ENCODE measurements at places on chromosomes 11 and 22.
A peak's percentile ranks its signal among the peaks of the same experiment; 100 is the strongest.

GRCh38 chr11:46050003-46050461 lies 71.2 kb downstream of the PHF21A start:
- peaks cover 21% of the 10 kb centered on the region for H3K4me1 ChIP-seq
- no peak overlapping the region for H3K4me3 ChIP-seq
- H3K36me3 ChIP-seq: no peaks in the 10 kb centered on the region

GRCh38 chr22:29772170-29772641 lies 5.0 kb downstream of the UQCR10 start:
- no peak for DNase-seq
- H3K27ac ChIP-seq: no peak overlapping the region
- no peak overlapping the region for H3K4me3 ChIP-seq

DNA sequence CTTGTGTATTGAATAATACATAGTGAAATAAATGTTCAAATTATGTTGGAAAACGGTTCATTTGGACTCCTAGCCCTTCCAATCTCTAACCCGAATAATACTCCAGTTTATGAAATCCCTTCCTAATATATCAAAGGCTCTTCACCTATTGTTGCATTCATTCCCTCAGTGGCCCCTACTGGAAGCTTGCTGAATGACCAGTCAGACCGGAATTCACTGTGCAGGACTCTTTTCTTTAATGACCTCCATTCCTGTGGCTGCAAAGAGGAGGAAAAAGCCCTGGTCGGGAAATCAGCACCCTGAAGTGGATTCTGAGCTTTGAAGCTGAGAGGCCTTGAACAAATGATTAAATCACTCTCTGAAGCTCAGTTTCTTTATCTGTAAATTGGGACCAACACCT lies 19.1 kb upstream of the RCN1 start:
- H3K36me3 ChIP-seq: no peaks in the 10 kb centered on the region
- H3K4me3 ChIP-seq: no peak overlapping the region
- H3K4me1 ChIP-seq: no peaks in the 10 kb centered on the region
- H3K27me3 ChIP-seq: peaks cover 11% of the 10 kb centered on the region
- no peak for DNase-seq

DNA sequence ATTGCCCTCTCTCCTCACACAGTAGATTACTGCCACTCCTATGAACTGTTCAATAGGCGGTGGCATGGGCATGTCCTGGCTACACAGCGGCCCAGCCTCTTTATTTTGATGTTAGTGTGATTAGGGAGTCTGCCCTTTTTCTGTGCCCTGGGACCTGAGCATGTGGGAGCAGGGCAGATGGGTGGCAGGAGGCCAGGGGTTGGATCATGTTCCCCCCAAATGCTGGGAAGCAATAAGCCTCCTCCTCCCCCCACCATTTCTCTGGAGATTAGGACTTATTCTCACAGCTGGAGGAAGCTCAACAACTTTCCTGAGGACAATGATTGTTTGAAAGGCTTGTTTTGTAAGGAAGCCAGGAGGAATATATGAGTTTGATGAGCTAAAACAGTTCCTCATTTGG lies 848 bp downstream of the HEPN1 start:
- H3K27me3 ChIP-seq: peaks cover 14% of the 10 kb centered on the region
- no peaks in the 10 kb centered on the region for H3K36me3 ChIP-seq
- DNase-seq: no peak

- DNase-seq: no peak
- no peaks in the 10 kb centered on the region for H3K27me3 ChIP-seq
- H3K4me3 ChIP-seq: no peak overlapping the region
- peaks cover 39% of the 10 kb centered on the region for H3K4me1 ChIP-seq
- peak overlapping the region; percentile 32 for H3K27ac ChIP-seq
Observed at GRCh38 chr22:24205438-24206195, 24.3 kb downstream of the SUSD2 start.

- H3K27ac ChIP-seq: no peak overlapping the region
- H3K4me1 ChIP-seq: peaks cover 8% of the 10 kb centered on the region
- no peaks in the 10 kb centered on the region for H3K27me3 ChIP-seq
- no peak overlapping the region for H3K4me3 ChIP-seq
- H3K36me3 ChIP-seq: peaks cover 79% of the 10 kb centered on the region
- DNase-seq: peak; percentile 40
Observed at GRCh38 chr11:69650832-69651344, 9.9 kb downstream of the CCND1 start.
